Right kidney (tissue), 9 donors: ENCODE measurements at places on chromosomes 3 and 15.
A peak's percentile ranks its signal among the peaks of the same experiment; 100 is the strongest.

GRCh38 chr3:114427285-114428043 is 133.6 kb downstream of the TIGIT start:
- DNase-seq: no peak

GRCh38 chr3:170470063-170471016 is 51.7 kb downstream of the CLDN11 start:
- DNase-seq: peak; percentile 42

GRCh38 chr15:39246523-39246922 is 334.4 kb upstream of the THBS1 start:
- no peak for DNase-seq

GRCh38 chr3:23161896-23162570 is 41.1 kb upstream of the UBE2E2 start:
- no peak for DNase-seq

DNA sequence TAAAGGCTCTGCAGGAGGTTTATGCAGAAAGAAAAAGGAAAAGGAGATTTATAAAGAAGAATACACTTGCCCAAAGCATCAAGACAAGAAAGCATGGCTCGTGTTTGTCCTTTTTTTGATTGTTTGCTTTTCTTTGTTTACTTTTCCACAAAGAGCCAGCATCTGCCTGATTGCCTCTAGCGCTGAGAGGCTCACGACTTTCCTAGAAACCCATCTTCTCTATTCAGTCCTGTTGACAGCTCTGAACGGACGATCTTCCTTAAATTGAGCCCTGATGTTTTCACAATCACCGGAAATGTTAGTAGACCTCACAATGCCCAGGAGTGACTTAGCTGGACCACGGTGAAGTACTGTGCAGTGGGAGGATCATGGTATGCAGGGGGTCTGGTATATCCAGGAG is 12.4 kb downstream of the GP5 start:
- no peak for DNase-seq

DNA sequence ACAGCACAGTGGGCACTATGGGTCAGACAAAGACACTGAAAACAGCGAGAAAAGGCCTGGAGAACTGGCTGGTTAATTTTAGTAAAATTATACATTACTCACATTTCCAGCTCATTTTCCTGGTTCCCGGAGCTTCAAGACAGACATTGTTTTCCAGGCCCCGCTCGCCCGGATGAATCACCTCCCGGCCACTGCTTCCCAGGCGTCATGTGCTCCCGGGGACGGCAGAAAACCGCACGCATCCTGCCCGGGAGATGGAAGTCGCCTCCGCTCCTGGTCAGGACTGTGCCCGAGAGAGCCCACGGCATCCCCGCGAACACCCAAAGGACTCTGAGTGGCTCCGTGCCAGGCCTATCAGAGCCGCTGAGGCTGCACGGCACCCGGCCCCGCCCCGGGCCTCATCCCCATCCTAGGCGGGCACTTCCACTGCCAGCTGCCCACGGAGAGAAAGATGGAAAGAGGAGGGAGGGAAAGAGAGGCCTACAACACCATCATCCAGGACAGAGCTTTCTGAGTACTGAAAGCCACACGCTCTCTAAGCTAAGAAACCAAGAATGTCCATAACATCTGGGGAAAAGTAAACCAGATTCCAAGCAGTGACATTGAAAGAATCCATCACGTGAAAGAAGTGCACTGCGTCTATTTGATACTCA is 75.1 kb downstream of the VGLL4 start:
- DNase-seq: no peak

DNA sequence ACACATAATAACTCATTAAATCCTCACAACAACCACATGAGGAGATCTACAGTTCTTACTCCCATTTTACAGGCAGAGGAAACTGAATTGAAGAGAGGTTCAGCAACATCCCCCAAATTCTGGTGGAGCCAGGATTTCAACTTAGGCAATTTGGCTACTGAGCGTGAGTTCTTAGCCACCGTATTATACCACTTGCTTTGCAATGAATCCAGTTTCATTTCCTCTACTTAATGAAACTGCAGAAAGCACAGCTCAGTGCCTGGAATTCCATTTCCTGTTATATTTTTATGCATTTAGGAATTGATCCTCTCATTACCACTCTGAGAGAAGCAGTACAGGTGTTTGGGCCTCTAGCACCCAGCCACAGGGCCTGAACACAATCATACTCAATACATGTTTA is 4.3 kb downstream of the ZNF860 start:
- no peak for DNase-seq

DNA sequence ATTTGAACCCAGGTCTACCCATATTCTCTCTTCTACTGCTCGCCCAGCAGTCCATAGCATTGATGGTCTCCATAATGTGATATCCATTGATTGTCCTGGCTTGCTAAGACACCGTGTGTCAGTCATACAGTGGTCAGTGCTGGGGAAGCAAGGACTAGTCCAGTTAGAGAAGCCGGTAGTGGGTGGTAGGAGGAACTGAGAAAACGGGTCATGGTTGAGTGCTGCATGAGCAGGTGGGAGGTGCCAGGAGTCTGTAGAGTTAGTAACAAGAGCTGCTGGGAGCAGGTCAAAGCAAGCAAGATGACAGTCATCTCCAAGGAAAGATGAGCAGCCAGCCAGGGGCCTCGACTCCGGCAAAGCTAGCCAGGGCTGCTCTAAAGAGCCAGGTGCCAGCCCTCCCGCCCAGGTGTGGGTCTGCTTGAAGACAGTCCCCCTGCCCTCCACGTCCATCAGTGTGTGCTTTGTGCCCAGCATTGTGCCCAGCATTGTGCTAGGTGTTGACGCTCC is 29.5 kb upstream of the USP3 start:
- DNase-seq: peak; percentile 53

DNA sequence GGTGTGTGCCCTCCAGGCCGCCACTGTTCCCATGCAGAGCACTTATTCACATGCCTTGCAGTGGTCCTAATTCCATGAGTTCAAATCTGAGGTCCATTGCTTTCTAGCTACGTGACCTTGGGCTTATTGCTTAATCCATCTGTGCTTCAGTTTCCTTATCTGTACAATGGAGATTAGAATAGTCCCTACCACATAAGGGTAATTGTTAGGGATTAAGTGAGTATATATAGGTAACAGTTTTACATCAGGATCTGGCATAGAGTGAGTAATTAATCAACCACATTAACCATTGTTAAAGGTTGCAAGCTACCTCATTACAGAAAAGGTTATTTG is 7.6 kb downstream of the CPN2 start:
- DNase-seq: no peak

DNA sequence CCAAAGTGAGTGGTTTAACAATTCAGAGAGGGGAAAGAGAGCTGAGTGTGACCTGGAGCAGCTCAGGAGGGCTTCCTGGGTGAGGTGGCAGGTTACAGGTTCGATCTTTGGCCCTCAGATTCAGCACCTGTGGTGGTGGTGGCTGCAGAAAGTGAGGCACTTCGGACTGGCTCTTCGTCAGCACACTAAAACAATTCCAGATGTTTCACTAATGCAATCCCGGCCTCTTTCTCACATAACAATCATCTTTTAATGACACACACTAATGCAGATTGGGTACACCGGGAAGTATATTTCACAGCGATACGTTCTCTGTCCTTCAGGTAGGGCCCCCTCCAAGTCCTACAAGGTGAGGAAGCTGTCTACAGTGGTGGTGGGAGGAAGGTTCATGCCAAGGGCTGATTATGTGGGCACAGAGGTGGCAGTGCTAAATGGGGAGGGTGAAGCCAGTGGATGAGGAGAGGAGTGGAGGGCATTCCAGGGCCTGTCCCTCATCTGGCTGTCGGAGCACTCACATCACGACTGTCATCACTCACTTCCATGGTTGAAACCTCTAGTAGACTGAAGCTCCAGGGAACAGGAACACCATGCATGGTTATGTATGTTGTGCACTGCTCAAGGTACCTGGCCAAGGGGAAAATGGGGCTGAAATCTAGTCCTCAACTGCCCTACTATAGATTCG is 171.1 kb downstream of the RAB11A start:
- no peak for DNase-seq

DNA sequence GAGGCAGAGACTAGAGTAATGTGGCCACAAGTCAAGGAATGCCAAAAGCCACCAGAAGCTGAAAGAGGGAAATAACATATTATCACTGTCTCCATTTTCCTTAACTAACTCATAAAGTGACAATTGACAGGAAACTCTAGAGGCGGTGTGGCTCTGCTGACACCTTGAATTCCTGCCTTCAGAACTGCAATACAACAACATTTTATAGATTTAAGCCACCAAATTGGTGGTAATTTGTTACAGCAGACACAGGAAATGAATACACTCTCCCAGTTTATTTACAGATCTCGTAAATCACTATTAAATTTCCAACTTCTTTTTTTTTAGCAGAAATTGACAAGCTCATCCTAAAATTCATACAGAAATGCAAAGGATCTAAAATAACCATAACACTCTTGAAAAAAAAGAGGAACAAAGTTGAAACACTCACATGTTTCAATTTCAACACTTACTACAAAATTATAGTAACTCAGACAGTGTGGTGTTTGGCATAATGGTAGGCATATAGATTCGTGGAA is 449.9 kb downstream of the OTOL1 start:
- DNase-seq: no peak

DNA sequence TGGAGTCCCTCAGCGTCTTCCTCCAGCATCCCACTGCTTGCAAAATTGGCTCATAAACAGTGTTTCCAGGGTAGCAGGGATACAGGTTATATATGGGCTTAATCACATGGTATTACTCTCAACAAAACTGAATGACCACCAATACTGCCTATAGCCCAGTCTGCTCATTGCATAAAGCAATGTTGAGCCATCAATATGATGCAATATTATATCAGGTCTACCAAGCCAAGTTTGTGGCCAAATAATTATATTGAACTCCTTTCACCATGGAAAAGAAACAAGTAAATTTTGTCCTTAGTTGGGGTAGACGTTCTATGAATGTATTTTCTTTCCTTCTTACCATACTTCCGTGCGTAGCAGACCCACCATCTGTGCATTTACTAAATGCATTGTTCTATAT is 652.3 kb downstream of the ROBO1 start:
- DNase-seq: no peak

- no peak for DNase-seq
Measured at GRCh38 chr3:106341087-106341486, 472.3 kb upstream of the CBLB start.

DNA sequence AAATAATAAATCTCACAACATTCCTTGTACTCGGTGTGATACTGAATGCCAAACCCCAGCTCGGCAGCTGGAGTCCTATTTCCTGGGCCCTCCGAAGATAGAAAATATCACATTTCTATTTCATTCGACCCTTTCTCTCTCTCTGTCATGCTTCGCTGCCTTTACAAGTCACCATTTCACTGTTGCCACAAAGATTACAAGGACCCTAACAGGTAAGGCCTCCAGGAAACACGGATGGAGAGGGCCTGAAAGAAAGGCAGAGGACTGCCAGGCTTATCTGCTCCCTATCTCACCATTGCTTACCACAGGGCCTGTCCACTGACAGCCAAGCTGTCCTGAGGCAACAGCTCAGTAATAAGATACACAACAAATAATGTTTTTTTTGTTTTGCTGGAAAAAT is 376.5 kb downstream of the MECOM start:
- DNase-seq: peak; percentile 49

DNA sequence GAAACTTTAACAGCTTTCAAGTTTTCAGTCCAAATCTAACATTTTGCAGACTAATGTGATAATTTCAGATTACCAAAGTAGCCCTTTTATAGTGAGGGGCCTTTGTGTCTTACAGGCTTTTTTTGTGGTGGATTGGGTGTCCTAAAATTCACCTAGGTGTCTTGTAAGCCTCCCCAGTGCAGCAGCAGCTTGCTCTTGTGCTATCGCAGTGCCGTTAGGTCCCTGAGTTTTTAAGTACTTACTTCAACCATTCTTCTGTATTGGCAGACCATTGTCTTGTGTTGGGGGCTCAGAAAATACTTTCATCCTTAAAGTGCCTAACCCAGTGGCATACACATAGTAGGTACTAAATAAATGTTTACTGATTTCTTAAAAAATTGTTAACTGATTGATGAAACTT is 2.1 kb downstream of the PDE8A start:
- no peak for DNase-seq

DNA sequence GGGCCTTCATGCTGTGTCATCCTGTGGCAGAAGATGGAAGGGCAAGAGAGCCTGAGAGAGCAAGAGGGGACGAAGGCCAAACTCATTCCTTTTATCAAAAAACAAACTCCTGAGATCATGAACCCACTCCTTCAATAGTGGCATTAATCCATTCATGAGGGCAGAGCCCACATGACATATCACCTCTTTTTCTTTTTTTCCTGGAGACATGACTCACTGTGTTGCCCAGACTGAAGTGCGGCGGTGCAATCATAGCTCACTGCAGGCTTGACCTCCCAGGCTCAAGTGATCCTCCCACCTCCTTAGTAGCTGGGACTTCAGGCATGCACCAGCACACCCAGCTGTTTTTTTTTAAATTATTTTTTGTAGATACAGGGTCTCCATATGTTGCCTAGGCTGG is 92.0 kb upstream of the RNU6-1 start:
- no peak for DNase-seq

DNA sequence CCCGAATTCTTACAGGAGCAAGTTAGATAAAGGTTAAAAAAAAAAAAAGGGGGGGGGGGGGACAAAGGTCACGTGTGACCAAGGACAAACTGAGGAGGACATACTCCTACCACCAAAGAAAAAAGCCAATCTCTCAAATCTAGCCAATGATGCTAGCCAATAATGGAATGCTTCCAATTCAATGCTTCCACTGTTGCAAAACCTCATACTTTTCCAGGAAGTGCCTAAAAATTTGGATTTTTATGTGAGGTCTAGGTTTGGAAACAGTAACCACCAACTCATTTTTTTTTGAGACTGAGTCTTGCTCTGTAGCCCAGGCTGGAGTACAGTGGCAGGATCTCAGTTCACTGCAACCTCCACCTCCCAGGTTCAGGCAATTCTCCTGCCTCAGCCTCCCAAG is 11.4 kb downstream of the MSL2 start:
- no peak for DNase-seq

GRCh38 chr3:131550562-131551465 is 48.0 kb upstream of the MRPL3 start:
- DNase-seq: no peak

- DNase-seq: no peak
Measured at GRCh38 chr3:50549226-50549625, 18.3 kb downstream of the C3orf18 start.

GRCh38 chr3:109369510-109369909 is 32.2 kb upstream of the DPPA4 start:
- no peak for DNase-seq

GRCh38 chr3:185815391-185816282 is 9.2 kb downstream of the IGF2BP2 start:
- no peak for DNase-seq
